NCI-H1092 (cell line): ENCODE measurements at places on chromosomes 11 and 22.

- DNase-seq = no peak
Observed at GRCh38 chr11:5178046-5178837, 22.2 kb downstream of the OR51V1 start.

DNA sequence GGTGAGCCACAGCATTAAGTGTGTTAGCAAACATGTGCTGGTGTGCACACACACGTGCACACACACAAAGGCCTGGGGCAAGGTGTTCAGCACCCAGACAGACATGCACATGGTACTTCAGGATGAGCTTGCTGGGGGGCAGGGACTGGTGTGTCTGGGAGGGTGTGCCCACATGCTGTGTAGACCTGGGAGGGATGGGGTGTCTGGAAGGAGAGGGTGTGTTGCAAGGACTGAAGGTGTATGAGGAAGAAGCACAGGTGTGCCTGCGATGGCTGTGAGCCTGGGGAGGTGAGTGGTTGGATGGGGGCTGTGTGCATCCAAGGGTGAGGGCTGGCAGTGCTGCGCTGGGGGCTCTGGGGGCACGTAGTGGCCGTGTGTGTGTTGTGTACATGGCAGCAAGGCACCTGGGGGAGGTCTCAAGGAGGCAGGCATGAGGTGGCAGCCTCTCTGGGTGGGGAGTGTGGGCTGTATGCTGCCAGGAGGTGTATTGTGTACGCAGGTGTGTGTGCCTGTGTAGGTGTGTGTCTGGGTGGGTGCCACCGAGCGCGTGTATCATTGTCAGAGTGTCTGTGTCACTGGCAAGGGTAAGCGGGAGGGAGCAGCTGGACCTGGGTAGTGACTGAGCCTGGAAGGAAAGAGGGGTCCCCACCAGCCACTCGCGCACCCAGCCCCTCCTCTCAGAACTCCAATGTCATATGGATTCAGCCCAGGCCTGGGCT is 2.2 kb downstream of the NRXN2 start:
- no peak for DNase-seq

DNA sequence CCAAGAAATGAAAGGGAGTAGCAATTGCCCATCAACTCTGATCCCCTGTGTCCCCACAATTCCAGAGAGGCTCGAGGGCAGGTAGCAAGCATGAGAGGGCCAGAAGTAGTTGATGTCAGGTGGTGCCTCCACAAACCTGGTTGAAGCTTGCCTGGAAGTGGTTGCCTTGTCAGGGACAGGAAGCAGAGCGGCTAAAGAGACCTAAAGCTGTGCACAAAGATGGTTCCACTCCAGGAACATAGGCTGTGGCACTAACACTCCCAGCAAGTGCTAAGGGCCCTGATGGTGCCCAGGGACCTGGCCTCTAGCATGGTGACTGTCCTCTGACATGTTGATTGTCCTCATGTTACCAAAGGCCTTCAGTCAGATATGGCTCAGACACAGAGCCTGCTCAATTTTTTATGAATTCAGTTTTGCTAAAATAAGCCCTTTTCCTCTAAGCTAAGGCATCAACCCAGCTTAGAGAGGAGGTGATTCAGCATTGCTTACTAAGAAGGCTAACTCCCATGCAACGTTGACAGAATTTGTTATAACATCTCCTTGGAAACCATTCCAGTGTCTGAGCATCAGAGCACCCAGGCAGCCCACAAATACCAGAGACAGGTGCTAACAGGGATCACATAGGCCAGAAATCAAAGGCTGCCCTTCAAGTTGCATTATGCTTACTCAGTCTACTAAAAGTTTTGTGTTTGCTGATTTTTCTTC is 196.3 kb upstream of the ARHGAP20 start:
- DNase-seq = no peak

- DNase-seq = no peak
Observed at GRCh38 chr22:47575291-47575690, 812.8 kb downstream of the TBC1D22A start.

DNA sequence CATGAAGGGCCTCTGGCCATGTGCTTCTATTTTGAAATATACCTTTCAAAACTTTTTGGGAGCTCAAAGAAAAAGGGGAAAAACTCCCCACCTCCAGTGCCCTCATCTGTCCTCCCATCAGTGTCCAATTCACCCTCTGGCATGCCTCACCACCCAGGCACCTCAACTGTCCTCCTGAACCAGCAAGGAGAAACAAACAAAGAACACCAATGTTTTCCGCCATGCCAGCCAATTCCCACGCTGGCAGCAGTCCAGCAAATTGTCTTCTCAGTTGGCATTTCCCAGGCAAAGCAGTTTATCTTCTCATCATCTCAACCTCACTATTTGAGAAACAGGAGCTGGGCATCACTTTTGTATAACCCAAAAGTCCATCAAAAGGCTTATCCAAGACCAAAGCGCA is 496.9 kb downstream of the SOX6 start:
- DNase-seq = no peak

DNA sequence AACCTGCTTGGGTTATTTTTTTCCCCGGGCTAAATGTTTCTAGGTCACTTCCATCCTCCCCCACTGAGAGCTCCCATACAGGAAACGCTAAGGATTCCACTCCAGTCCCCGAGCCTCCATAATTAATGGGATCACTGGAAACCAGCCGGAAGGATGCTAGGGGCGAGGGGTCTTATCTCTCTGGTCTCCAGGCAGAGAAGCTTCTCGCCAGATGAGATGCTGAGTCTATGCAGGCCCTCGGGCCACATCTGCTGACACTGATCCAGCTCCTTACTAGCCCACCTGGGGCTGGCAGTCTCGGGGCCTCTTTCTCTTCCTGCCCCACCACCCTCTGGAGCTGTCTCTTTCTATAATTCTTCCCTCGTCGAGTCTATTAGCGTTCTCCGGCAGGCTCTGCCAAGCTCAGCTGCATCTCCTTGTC is 125.9 kb upstream of the SYT13 start:
- peak; percentile 21 for DNase-seq

DNA sequence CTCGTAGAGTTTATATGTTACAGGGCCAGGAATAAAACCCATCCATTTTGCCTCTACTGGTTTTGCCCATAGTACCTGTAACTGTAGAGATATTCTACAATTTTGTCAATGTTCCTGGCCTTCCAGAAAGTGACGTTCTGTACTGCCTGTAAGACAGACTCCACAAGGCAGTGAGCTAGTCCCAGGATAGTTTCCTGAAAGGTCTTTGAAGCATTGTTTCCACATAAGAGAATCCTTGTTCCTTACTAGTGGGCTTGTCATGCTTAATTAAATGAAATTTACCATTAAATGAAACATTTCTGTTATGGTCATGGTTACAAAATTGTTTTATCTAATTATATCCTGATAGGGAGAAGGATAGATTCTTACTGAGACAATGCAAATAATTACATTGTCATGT is 80.4 kb downstream of the HSD17B12 start:
- DNase-seq = no peak

DNA sequence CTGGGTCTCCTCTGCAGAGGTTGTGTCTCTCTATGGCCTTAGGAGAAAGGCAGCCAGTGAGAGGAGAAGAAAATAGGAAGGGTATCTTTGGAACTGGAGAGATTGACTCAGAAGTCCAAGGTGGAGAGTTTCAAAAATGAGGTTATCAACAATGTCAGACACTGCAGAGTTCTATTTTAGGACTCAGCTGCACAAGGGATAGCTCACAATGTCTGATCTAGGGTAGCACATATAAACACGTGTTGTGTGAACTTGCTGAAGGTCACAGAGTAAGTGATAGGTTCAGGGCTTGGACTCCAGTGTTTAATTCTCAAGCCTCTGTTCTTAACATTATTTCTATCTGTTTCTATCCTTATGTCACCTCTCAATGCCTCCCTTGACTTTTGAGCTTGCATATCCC is 305.0 kb upstream of the LARGE1 start:
- DNase-seq = no peak

- DNase-seq = no peak
Observed at GRCh38 chr11:111046291-111046690, 199.2 kb upstream of the POU2AF2 start.
